ENCODE measurements at places on chromosomes 3 and 15.

GRCh38 chr3:72164635-72164978 lies 379.7 kb upstream of the PROK2 start:
- no peak for DNase-seq

DNA sequence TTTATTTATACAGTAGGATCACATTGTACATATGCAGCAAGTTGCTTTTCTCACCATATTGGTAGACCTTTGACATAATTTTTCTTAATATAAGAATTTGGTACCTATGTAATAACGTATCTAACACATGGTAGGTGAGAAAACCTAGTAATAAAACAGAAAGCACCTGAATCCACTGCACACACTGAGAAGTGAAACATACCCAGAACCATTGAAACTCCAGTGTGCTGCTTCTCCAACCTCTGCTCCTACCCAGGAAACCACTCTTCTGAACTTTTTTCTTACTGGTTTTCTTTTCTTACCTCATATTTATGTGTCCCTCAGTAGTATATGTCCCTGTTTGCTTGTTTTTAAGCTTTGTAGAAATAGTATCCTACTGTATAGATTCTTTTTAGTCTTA lies 293.0 kb downstream of the UBE2E2 start:
- no peak for DNase-seq

GRCh38 chr3:115204475-115204874 lies 57.4 kb upstream of the ZBTB20 start:
- DNase-seq = no peak

DNA sequence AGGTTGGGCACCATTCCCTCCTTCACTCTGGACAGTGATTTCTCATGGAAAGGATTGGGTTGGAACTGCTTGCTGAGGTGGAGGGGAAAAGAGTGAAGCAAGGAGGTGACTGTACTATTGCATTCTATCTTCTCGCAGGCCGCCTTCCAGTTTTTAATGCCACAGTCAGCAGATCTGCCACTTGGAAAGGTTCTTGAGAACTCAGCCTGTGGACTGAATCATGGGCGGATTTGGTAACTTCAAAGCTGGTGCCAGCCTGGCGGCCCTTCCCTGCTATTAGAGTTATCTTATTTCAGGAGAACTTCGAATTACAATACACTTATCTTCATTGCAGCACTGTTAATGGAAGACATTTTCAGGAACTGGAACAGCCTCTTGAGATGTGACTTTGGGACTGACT lies 23.1 kb upstream of the SLC28A2 start:
- DNase-seq = no peak

- DNase-seq = no peak
Observed at GRCh38 chr3:10961921-10962320, 30.6 kb upstream of the SLC6A1 start.

DNA sequence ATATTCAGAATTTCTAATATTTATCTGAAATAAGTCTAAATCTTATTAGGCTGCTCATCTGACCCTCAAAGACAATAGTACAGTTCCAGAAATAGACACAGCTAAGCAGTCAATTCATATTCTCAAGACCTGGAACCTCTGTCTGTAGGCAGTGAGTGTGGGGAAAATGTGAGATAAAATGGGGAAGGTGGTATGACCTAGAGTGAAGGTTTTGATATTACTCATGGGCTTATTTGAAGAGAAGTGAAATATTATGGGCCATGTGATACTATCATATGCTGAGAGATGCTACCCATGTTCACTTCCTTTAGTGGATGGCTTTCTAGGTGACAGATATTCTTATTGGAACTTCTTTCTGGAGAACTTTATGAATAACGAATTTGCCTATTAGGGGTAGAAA lies 33.5 kb downstream of the TGFBR2 start:
- no peak for DNase-seq

DNA sequence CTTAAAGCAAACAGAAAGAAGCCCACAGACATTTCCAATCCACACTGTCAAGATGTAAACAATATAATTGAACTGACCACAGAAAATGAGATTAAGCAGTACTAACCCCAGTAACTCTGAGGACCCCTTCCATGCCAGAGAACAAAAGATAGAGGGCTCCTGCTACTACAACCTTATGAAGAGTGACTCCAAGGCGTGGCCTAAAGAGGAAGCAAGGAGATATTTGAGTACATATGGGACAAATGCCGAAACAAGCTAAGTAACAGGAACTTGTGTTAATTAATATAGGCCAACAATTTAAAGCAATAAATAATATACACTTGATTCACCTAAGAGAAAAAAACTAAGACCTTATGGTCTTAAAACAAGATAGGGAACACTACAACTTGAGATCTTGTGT lies 25.0 kb upstream of the VPS39 start:
- DNase-seq = no peak

- DNase-seq = no peak
Observed at GRCh38 chr15:31130576-31131237, 29.2 kb upstream of the TRPM1 start.

GRCh38 chr3:35498506-35499210 lies 140.7 kb upstream of the ARPP21 start:
- DNase-seq = no peak

DNA sequence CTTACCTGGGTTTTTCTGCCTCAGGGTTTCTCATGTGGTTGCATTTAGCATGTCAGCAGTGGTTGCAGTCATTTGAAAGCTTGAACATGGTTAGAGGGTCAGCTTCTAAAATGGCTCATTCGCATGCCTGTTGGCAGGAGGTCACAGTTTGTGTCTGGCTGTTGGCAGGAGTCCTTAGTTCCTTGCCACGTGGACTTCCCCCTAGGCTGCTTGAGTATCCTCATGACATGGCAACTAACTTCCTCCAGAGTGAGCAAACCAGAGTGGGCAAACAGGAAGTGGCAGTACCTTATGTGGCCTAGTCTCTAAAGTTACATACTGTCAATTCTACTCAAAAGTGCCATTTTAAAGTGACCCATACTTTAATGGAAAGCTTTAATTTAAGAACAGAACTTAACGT lies 3.4 kb upstream of the UNC13C start:
- DNase-seq = no peak

- DNase-seq = no peak
Observed at GRCh38 chr3:176431991-176432390, 765.3 kb downstream of the TBL1XR1 start.

GRCh38 chr3:29144807-29145206 lies 136.1 kb upstream of the RBMS3 start:
- no peak for DNase-seq

DNA sequence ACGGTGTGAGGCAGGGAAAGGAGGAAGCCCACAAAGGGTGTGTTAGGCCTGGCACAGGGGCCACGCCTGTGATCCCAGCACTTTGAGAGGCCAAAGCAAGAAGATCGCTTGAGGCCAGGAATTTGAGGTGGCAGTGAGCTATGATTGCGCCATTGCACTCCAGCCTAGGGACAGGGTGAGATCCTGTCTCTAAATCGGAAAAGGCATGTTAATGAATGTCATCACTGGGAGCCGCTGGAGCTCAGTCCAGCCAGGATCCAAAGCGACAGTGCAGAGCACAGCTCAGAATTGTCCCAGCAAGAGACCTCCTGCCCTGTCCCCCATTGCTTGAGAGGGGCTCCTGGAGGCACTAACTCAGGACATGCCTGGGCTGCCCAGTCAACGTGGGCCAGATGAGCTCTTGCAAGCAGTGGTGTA lies 15.0 kb upstream of the FBLN2 start:
- no peak for DNase-seq

DNA sequence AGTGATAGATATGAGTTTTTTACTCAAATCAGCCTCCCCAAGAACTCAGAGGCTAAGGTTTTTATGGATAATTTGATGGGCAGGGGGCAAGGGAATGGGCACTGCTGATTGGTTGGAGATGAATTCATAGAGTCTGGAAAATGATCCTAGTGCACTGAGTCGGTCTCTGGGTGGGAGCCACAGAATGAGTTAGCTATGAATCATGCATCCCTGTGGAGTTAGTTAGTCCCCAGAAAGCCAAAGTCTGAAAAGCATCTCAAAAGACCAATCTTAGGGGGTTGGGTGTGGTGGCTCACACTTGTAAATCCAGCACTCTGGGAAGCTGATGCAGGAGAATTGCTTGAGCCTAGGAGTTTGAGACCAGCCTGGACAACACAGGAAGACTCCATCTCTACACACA lies 516.1 kb downstream of the AGBL1 start:
- DNase-seq = no peak

DNA sequence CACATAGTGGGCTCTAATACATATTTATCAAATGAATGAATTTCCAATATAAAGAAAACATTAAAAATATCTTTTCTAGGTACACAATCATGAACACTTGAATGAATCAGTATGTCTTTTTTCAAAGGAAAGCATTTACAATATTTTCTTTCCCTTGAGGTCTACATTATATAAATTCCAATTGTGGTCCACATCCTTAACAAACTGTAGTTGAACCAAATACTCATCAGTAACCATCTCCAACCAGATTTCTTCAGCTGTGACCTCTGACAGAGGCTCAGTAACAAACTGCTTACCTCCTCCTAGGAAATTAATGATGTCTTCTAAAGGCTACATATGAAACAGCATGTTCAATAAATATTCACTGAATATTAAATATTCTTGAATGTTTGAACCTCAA lies 58.8 kb downstream of the CFAP20DC start:
- DNase-seq = no peak

DNA sequence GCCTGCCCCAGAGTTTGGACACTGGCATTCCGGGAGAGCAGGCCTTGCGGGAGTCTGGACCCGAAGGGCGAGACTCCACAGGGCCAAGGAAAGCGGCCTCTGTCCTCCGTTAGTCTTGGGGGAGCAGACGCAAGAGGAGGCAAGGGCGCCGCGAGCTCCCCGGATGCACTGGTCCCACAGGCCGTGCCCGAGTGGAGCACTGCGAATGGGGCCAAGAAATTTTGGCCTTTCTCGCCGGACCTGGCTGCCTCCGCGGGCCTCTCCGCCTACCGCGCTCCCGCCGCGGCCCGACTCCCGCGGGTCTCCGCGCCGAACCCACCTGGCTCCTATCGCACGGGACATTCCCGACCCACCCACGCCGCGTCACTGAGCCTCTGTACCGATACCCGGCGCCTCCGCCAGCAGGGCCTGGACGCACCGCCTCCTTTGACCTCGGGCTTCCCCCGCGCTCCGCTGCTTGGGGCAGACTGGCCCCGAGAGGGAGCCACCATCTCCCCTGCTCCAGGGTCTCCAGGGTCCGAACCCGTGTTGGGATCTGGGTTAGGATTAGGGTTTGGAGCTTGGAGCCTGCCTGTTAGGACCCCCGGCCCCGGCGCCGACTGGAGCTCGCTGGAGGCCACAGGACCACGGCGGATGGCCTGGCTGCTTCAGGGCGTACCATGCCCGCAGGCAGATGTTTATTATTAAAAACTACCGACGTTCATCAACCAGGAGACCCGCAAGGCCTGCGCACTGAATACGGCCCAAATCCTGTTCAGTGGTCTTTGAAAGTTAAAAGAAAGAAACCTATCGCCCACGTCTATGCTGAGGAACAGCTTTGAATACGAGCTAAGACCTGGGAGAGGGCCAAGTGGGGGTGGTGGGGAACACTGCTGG lies 11.7 kb downstream of the SHOX2 start:
- no peak for DNase-seq

DNA sequence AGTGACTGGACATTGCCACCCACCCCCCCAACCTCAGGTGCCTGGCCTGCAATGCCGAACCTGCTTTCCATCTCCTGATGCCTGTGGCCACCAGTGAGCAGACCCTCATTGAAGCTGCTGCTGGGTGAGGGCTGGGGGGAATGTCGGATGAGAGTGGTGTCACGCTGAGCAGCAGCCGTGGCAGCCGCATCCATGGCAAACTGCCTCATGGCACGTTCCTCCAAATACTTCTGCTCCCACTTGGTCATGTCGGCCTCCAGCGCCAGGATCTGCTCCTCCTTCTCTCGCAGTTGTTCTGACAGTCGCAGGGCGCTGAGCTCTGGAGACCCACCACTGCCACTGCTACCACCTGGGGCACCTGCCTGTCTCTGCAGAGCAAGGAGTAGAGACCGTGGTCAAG lies 14.2 kb downstream of the AMOTL2 start:
- no peak for DNase-seq

GRCh38 chr3:99356696-99357095 lies 281.7 kb upstream of the COL8A1 start:
- DNase-seq = no peak

DNA sequence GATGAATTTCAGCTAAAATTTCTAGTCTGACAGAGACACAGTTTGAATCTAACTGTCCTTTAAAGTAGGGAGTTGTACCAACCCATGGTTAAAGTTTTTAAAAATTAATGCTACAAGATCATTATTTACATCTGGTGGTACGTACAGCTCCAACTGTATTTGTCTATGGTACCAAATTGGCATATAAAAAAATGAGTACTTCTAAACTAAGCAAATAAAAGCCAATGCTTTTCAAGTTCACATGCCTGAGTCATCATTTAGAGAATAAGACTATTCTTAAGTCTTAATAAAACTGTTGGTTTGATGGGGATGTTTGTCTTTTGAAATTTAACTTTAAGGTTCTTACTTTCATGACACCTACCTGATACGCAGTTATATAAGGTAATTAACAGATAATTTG lies 21.0 kb upstream of the IFT57 start:
- DNase-seq = no peak

GRCh38 chr3:173796890-173797289 lies 399.3 kb downstream of the NLGN1 start:
- no peak for DNase-seq

DNA sequence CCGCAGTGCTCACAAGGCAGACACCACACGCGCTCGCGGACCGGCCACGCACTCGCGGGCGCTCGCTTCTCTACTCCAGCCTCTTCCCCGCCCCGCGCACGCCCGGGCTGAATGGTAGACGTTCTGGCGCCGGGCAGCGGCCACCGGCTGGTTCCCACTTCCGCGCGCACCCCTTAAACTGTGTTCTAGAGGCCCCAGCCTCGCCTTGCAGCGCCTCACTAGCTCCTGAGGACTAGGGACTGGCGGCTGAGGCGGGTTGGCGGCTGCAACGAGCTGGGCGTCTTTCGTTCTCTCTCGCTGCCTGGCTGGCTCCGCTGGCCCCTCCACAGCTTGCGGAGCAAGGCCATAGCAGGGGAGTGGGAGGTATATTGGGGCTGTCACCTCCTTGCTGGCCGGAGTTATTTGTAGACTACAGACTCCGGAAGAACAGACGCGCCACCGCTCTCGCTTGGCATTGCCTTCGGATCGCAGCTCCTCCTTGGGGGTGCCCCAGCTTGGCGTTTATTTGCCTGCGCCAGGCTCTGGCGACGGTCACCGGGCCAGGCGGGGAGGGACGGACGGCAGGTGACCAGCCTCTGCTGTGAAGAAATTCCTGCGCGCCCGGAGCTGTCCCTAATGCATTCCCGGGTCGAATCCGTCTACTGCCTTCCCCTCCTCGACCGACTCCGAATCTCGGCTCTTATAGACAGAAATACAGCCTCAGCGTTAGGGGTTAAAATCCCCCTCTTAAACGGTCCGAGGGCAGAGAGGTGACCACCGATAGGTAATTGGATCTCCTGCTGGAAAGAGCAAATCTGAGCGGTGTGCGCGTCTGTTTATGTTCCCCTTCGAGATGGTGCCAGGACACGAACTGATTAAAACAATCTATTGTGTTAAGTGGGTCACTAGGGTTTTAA lies 1.3 kb downstream of the GREM1 start:
- DNase-seq = no peak

DNA sequence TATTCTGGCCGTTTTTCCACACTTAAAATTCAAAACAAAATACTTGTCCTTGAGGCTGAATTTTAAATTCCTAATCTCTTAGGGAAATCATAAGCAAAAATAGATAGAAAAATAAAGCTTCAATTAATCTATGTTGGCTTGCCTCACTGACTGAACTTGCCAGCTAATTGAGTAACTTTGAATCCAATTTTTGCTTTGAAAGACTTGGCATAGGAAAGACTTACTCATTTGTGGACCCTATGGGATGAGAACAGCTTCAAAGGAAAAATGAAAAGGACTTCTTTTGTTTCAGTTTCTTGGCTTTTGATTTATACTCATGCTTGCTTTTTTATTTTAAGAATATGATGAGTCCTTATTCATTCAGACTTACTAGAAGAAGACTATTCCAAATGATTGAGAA lies 370.7 kb upstream of the RARB start:
- DNase-seq = no peak
